ENCODE measurements at places on chromosomes 13 and 19.

DNA sequence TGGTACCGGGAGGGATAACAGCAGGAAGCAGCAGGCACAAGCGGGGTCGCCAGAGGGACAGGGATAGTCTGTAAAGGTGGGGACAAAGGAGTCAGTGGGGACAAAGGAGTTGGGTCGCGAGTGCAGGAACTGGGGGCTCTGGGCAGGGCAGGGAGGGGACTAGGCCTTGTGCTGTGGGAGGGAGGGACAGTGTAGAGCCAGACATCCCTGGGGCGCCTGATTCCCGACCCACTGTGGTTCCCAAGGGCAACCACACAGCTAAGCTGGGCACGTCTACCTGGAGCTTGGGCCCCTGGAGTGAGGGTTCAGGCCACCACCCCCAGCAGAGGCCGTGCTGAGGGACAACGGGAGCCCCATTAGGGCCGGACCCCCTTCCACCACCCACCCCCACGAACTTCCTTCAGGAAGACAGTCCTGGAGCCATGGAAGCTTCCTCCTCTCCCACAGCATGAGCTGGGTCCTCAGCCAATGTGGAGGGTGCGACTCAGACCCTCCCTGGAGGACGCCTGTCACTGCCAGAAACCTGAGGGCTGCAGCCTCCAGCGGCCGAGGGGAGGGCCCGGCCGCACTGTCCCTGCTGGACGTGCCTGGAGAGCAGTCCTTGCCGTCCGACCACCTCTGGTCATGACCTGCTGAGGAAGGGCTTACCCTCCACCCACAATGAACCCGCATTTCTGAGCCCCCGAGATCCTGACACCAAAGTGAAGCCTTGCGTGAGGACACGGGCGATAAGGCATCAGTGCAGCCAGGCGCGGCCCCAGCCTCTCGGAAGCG lies 77.9 kb downstream of the SPACA7 start:
- no peak for DNase-seq

- DNase-seq, result no peak
Observed at GRCh38 chr13:59537500-59537899, 626.2 kb downstream of the DIAPH3 start.

DNA sequence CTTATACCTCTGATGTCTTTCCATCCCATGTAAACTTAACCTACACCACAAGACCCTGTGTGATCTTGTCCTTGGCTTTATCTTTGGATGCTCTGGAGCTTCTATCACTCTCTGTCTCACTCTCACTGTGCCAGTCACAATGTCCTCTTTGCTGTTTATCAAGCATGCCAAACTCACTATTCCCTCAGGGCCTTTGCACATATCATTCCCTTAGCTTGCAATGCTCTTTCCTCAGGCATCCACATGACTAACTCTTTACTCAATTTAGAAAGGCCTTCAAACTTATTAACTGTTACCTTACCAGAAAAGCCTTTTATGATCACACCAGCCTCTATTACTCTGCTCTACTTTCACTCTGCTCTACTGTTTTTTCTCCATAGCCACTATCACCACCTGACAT lies 354.1 kb downstream of the RFC3 start:
- DNase-seq, result no peak

DNA sequence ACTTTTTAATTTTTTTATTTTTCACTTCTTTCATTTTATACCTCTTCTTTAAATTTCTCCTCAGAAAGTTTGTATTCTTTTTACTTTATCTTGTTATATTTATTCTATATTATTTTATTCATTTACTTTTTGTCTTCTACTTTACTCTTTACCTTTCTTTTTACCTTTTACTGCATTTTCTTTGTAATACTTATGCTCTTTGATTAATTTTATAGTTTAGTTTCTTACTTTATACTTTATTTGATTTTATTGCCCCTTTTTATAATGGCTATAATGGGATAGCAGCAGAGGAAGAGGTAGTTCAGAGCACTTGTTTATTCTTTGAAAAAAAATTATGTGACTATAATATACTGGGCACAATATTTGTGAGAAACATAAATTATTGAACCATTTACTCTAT lies 542.6 kb upstream of the SPRY2 start:
- DNase-seq, result no peak

DNA sequence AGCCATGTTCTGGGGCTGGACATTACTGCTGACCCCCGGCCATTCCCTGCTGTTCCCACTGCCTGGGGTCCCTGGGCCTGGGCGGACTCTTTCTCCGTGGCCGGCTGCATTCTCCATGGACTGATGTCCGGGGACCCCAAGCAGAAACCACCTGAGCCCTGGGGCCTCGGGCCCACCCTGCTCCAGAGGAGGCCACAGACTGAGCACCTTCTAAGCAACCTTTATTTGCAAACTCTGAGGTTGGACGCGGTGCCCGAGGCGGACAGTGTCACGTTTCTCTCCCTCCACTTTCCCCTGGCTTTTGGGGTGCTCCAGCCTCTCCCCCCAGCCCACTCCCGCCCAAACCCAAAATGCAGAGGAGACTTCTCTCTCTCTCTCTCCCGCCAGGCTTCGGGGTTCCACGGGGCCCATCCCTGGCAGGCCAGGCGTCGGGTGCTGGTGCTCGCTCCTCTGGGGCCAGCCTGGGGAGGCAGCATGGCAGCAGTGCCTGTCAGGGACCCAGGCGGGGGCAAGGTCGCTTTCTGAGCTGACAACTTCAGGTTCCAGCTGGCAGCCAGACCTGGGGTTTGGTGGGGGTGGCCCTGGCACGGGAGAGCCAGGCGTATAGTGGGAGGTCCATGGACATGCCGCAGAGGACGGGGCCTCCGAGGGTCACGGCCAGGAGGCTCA lies 2.3 kb upstream of the C19orf25 start:
- DNase-seq, result no peak

DNA sequence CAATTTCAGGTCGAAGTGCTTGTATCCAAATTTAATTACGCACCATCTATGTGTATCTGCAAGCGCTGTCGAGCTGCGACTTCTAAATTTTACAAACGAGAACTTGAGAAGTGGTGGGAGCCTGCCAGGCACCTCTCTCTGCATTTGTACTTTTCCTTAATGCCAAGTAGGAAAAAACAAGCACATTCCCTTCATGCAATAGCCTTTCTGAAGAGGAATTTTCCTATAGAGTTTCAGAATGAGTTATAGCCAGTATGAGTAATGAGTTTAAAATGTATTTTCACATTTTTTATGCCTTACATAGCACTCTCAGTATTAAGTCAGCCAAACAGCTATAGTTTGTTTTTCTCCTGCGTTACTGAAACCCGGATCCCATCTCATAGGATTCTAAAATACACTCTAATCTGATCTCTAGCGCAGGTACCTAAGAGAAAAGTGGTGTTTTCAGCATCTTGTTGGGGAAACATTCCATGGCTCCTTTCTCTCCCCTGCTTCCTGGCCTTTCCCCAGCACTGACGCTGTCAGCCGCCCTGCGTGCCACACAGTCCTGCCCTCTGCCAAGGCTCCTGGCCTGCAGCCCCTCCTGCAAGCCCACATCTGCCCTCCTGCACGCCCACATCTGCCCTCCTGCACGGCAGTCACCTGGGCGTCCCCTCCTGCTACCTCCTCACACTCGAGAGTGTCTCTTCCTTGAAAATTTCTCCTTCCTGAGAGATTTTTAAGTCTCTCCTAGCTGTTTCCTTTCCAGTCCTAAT lies 526.9 kb downstream of the MYO16 start:
- DNase-seq, result peak; percentile 69

DNA sequence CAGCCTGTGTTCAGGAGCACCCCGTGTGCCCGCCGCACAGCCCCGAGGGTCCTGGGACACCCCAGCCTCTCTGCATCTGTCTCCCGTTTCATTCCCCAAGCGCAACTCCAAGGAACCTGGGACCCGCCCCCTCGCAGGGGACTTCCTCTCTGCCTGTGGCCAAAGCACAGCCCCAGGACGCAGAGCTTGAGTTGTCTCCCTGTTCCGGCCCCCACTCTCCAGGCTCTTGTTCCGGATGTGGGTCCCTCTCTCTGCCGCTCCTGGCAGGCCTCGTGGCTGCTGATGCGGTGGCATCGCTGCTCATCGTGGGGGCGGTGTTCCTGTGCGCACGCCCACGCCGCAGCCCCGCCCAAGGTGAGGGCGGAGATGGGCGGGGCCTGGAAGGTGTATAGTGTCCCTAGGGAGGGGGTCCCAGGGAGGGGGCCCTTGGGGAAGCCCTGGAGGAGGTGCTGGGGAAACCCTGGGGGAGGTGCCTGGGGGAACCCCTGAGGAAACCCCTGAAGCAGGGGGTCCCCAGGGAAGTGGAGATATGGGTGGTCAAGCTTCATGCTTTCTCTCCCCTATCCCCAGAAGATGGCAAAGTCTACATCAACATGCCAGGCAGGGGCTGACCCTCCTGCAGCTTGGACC lies 1.3 kb downstream of the HCST start:
- peak; percentile 33 for DNase-seq

DNA sequence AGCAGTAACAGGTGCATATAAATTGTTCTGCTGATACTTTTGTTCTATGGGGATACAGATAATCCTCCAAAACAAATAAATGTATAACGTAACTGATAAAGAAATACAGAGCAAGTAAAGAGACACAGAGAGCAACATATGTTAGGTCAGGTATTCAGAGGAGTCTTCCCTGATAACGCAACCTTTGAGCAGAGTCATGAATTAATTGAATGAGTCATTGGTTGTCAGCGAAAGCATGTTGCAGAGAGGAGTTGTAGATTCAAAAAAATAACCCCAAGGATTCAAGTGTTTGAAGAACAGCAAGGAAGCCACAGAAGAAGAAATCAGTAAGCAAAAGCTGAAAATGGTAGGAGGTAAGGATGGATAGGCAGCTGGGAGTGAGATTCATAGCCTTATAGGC lies 245.2 kb downstream of the TBC1D4 start:
- DNase-seq, result no peak

DNA sequence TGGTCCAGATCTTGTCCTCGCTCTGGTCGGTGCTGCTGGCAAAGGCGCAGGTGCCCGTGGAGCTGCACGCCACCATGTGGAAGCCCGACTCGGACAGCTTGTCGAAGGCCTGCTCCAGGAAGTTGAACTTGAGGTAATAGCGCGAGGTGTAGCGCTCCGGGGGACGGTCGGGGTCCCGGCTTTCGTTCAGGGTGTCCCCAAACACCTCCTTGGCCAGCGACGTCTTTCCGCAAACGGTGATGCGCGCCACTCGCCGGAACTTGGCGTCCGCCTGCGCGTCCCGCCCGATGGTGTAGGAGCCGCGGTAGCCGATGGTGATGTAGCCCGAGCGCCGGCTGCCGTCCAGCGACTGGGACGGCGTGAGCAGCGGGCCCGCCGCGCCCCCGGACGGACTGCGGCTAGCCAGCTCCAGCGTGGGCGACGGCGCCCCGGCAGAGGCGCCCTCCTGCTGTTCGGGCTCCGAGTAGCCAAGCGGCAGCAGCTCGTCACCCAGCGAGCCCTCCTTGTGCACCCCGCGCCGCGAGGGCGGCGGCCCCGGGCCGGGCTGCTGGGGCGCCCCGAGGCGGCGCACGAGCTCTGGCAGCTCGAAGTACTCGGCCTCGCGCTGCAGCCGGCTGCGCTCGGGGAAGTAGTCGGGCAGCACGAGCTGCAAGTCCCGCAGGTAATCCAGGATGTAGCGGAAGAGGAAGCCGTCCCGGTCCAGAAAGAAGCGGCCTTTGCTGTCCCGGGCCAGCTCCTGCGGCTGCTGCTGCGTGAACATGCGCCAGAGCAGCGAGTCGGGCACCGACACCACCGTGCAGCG lies 801 bp downstream of the KCTD12 start:
- peak; percentile 41 for DNase-seq

GRCh38 chr19:3474010-3474409 lies 6.3 kb downstream of the SMIM24 start:
- DNase-seq, result no peak

DNA sequence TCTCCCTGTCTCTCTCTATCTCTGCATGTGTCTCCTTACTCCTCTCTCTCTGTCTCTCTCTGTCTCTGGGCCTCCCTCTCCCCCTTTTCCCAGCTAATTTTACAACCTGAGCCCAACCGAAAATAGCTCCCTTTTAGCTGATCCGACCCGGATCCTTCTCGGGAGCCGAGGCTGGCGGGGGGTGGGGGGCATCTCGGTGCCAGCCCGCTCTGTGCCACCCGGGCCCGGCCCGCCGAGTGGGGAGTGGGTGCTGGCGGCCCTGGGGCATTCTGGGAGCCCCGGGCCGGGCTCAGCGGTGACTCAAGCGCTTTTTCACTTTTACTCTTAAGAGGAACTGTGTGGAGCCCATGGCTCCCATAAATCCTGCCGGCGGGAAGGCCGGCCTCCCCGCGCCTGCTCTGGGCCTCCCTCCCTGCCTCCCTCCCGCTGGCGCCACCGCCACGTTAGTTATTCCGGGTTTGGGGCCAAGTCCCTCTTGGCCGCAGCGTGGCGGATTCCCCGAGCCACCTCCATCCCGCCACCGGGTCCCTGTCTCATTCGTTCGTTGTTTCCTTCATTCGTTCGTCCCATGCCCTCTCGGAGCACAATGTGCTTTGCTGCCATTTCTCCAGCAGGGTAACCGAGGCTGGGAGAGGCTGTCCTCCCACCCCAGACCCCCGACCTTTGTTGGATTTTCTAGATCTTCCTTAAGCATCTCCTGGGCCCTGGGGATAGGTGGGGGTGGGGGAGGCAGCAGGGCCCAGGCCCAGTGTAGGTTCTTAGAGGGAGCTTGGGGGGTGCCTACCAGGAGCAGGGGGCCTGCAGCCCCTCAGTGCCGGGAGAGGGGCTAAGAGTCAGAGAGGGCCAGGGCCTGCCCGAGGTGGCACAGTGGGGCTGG lies 3.2 kb downstream of the NFIC start:
- DNase-seq, result no peak

DNA sequence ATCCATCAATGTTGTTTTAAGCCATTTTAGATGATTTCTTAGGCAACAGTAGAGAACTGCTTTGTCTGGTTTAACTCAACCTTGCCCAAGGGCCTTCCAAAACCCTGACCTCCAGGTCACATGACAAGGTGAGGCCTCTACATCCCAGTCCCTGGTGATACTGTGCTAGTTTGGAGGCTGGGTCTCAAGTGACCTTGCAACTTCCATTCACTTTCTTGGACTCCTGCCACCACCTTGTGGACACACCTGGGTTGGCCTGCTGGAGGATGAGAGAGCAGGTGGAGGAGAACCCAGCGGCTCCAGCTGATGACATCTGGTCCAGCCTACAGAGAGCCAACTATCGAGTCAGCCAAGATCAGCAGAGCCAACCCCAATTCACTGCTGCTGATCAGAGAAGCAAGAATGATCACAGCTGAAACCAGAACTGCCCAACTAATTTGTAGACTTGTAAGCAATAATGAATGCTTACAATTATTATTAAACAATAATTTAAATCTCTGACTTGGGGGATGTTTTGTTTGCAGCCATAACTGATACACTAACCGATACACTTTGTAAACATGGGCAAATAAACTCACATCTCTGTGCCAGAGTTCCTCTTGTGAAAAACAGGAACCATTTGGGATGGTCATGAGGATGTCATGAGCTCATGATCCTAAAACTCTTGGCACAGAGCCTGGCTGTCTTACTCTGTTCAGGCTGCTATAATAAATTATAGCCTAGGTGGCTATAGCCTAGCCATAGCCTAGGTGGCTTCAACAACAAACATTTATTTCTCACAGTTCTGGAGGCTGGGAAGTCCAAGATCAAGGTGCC lies 11.5 kb downstream of the FAM187B start:
- DNase-seq, result no peak

Data from RWPE1 (cell line).